Activated naive CD4-positive, alpha-beta T cell treated with anti-CD3 and anti-CD28 coated beads, Interleukin-2, amount 10 ng/mL, durations not matched to agents 7 days and 5 days (primary cell): ENCODE measurements at places on chromosomes 1 and 21.

- peaks cover 4% of the 10 kb centered on the region for H3K27me3 ChIP-seq
- no peaks in the 10 kb centered on the region for H3K4me1 ChIP-seq
- DNase-seq, result no peak
- no peaks in the 10 kb centered on the region for H3K36me3 ChIP-seq
Measured at GRCh38 chr1:30658014-30658336, 65.4 kb downstream of the MATN1 start.

DNA sequence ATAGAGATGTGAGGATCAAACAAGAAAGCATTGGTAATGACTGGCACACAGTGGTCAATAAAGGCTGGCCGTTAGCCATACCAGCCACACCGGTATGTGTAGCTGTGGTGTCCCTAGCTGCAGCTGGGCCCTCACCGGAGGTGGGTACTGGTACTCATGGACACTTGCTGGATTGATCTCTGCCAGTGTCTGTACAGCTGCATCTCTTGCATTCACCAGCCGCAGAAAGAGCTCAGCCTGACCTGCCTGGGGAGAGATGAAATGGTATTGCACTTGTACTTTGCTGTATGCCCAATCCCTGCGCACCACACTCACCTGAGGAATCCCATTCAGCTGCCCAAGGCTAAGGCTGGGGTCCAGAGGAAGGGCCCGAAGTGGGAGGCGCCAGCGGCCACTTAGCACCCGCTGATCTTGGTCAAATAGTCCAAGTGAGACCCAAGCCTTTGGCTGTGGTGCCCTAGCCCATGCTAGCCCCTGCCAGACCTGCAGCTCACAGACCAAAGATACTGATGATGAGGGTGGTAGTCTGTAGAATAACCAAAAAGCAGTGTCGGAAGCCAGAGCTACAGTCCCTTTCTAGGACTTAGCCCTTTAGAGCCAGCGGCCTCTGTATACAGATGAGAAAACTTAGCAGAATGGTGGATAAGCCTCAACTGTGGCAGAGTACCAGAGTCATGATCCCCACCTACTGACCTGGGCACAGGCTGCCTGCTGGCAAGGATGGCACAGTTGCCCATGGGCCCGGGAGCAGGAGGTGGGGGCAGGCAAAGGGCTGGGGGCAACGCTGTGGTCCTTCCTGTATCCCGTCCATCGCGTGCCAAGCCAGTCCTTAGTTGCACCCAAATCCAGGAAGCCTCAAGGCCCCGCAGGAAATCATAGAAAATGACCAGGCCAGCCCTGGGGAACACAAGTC, 3.0 kb downstream of the CCDC17 start:
- no peak overlapping the region for H3K4me3 ChIP-seq
- no peaks in the 10 kb centered on the region for H3K4me1 ChIP-seq
- DNase-seq, result no peak
- H3K36me3 ChIP-seq, result peaks cover 36% of the 10 kb centered on the region
- H3K27me3 ChIP-seq, result no peaks in the 10 kb centered on the region

- H3K36me3 ChIP-seq, result peaks cover 3% of the 10 kb centered on the region
- no peak overlapping the region for H3K4me3 ChIP-seq
- DNase-seq, result no peak
- no peaks in the 10 kb centered on the region for H3K27me3 ChIP-seq
- peaks cover 5% of the 10 kb centered on the region for H3K4me1 ChIP-seq
- H3K27ac ChIP-seq, result no peak overlapping the region
Measured at GRCh38 chr1:87052400-87052799, 138.0 kb downstream of the HS2ST1 start.

- H3K4me3 ChIP-seq, result peak within 1 kb of the TSS; percentile 78
- H3K27me3 ChIP-seq, result peaks cover 11% of the 10 kb centered on the region
- H3K4me1 ChIP-seq, result peaks cover 42% of the 10 kb centered on the region
- DNase-seq, result peak; percentile 69
- peak within 1 kb of the TSS; percentile 76 for H3K27ac ChIP-seq
Measured at GRCh38 chr21:36156815-36157670, at the start of gene DOP1B. DOP1B (plus strand) TSS chr21:36156824; CDS start chr21:36164734, 7,910 bp downstream.

DNA sequence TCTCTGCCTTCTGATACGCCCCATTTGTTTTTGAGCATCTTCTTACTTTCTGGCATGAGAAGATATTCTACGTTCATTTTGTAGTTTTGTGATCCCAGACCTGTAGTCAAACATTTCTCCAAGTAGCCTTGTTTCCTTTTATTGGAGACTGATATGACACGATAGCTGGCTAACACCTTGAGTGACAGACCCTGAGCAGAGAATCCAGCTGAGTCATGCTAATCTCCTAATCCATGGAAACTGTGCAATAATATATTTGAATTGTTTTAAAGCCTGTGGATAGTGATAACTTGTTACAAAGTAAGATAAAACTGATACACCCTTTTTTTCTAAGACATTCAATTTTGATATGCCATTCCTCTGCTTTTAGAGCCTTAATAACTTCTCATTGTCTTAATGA, 1.2 kb upstream of the IFI44L start:
- peak overlapping the region; percentile 85 for H3K27ac ChIP-seq
- peaks cover 7% of the 10 kb centered on the region for H3K27me3 ChIP-seq
- H3K4me3 ChIP-seq, result no peak overlapping the region

DNA sequence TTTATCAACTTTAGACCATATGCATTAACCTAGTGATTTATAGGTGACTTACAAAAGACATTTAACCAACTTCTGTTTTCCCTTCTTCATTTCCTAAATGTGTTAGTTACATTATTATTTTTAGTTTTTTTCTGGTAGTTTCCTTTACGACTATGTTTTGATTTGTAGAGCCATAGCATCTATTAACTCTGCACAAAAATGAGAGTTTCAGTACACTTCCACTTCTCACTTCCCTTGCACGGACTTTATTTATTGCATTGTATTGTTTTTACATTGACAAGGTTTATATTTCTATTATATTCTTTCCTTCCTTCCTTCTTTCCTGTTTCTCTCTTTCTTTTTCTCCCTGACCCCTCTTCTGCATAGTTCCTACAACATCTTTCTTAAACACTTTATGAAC, 14.7 kb downstream of the PKN2 start:
- peaks cover 4% of the 10 kb centered on the region for H3K4me1 ChIP-seq
- H3K4me3 ChIP-seq, result no peak overlapping the region
- no peaks in the 10 kb centered on the region for H3K27me3 ChIP-seq
- no peak overlapping the region for H3K27ac ChIP-seq
- H3K36me3 ChIP-seq, result peaks cover 19% of the 10 kb centered on the region
- DNase-seq, result no peak

GRCh38 chr1:3827813-3828307, 29.2 kb downstream of the CEP104 start:
- no peaks in the 10 kb centered on the region for H3K4me1 ChIP-seq
- H3K27ac ChIP-seq, result no peak overlapping the region
- no peaks in the 10 kb centered on the region for H3K27me3 ChIP-seq
- peaks cover 33% of the 10 kb centered on the region for H3K36me3 ChIP-seq
- no peak for DNase-seq

GRCh38 chr1:85283475-85284199, 7.2 kb upstream of the BCL10 start:
- DNase-seq, result no peak
- peaks cover 11% of the 10 kb centered on the region for H3K4me1 ChIP-seq
- H3K27me3 ChIP-seq, result peaks cover 35% of the 10 kb centered on the region
- H3K36me3 ChIP-seq, result no peaks in the 10 kb centered on the region
- no peak overlapping the region for H3K4me3 ChIP-seq

DNA sequence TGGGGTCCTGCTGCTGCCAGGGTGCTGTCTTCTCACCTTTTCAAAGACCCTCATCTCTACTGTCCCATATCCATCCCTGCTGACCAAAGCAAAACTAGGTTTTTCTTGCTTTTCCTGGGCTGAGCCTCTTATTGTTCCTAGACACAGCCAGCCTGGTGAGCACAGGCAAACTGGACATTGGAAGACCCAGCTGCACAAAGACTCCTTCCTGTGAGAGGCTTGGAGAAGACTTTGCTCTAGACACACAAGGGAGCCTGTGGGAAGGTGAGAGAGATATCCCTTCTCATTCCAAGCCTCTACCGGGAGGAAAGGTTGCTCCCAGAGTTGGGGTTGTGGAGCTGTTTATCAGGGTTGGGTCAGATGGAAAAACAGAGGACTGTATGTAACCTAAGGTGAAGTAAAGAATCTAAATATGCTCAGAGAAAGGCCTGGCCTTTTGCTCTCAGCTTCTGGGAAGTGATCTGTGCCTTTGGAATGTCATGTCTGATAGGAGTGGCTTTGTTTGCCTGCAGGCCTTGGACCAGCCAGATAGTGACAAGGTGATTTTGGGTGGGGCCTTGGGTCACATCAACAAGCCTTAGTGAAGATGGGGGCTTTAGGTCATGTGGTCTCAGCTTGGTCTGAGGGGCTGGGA, 87.6 kb upstream of the RUNX1 start:
- no peak overlapping the region for H3K27ac ChIP-seq
- DNase-seq, result no peak
- no peak overlapping the region for H3K4me3 ChIP-seq
- H3K27me3 ChIP-seq, result peaks cover 3% of the 10 kb centered on the region
- peaks cover 14% of the 10 kb centered on the region for H3K4me1 ChIP-seq
